ENCODE measurements at places on chromosomes 16 and 17.

- no peak for DNase-seq
These were observed 8.7 kb downstream of the FMNL1 start for GRCh38 chr17:45230410-45230786.

DNA sequence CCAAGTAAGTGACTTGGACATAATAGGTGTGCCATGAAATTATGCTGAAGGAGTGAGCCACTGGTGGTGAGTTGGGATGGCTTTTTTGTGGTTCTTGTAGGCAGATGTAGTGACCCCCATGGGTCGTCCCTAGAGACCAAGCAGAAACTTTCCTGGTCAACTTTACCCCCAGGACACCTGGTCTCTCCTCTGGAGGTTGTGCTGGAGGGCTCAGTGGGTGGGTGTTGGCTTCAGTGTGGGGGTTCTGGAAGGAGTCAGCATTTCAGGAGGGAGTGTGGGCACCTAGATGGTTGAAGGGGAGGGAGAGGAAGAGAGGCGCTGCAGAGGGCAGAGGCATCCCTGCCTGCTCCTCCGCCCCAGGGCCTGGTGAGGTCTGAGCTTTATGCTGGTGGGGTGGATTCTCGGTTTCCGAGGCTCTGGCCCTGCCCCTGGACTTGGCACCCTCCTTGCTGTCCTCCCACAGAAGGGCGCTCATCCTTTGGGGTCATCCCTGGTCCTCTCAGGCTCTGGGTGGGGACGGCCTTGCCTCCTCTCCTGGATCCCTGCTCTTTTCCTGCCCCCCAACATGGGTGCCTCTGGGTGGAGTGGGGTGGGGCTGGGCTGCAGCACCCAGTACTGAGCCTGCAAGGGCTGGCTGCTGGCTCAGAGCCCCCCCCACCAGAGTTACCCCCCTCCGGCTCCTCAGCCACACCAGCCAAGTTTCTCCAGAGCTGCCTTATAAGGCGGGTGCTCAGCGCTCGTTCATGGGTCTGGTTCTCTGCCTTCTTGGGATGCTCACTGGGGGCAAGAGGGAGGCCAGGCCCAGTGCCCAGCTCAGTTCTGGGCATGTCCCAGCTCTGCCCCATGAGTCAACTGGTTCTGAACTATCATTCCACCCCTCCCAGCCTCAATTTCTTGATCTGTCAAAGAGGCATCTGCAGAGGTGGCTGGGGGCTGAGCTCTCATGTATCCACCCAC, 266.8 kb downstream of the SEC14L1 start:
- DNase-seq = no peak

DNA sequence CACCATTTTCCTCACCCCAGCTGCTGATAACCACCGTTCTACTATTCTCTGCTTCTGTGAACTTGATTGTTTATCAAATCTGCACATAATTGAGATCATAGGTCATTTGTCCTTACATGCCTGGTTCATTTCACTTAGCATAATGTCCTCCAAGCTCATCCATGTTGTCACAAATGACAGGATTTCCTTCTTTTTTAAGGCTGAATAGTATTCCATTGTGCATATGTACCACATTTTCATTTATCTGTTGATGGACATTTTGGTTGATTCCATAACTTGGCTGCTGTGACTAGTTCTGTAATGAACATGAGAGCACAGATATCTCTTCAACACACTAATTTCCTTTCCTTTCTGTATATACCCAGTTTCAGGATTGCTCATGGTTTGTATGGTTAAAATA, 225.3 kb upstream of the TBX2 start:
- no peak for DNase-seq

DNA sequence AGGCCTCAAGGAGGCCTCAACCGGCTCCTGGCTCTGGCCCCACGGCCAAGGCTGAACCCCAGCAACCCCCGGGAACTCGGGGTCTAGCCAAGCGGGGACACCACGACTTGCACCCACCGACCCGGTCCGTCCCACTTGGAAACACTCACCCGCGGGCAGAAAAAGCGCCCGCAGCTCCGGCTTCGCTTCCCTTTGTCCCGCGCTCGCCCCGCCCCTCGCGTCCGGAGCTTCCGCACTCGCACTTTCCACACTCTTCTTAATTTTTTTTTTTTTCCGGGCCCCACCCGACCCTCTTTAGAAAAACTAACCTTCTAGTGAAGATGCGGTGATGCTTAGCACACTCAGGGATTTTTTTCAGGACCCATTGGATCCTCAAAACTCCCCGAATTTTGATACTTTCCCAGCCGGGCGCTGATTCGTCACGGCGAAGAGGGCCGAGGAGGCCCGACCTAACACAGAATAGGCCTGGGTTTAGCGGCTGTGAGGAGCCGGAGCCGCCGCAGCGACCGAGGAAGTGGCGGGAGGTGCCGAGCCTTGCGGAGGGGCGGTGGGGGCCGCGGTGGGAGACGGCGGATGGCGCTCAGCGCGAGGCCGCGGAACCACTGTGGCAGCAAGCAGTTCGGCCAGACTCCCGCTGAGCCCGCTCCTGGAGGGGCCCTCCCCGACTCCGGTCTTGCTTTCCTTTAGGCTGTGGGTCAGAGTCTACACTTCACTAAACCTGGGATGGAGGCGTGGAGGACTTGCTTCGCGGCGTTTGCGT, at the start of gene SMARCE1:
TSS of gene SMARCE1 (minus strand) at position 195 of the 760 bp plus-strand sequence. CDS start 2,016 bp downstream, outside the sequence.
- DNase-seq = peak; percentile 76

DNA sequence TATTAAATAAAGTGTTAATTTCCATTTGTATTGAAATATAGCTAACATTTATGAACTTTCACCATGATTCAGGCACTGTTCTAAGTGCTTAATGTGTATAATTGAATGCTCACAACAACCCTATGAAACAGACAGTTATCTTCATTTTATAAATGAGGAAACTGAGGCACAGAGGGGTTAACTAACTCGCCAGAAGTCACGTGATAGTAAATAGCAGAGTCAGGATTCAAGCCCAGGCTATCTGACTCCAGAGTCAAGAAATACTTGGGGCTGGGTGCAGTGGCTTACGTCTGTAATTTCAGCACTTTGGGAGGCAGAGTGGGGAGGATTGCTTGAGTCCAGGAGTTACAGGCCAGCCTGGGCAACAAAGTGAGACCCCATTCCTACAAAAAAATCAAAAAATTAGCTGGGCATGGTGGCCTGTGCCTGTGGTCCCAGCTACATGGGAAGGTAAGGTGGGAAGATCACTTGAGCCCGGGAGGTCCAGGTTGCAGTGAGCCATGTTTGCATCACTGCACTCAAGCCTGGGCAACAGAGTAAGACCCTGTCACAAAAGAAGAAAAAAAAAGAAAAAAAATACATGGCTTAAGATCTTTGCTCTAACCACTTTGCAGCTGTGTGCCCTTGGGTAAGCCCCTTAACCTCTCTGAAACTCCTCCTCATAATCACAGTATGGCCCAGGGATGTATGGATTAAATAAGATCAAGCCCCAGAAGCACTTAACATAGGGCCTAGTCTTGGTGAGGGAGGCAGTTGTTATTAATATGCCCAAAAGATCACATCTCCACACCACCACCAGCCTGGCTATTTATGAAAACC, 29.0 kb downstream of the WSB1 start:
- DNase-seq = no peak

GRCh38 chr16:85819245-85819644, 19.8 kb downstream of the COX4I1 start:
- DNase-seq = peak; percentile 88

DNA sequence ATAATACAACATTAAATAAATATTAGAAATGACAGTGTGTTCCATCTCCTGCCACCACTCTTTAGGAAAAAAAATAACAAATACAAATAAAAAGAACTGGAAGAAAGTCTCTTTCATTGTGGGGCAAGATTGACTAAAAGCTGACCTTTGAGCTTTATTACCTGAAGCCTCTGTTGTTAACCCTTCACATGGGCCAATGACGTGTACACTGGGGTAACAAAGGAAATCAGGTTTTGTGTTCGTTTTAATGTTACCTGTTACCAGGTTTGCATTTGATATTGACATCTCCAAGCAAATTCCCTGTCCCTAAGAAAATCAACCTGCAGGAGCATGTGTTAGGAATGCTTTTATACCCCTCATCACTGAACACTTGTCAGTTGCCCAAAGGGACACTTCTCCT, 39.0 kb downstream of the NLK start:
- DNase-seq = no peak

GRCh38 chr16:86566601-86566965, at the start of gene FOXC2:
TSS of gene FOXC2 (plus strand) at chr16:86566829. CDS start at chr16:86567336, 507 bp downstream.
- peak; percentile 65 for DNase-seq

- DNase-seq = no peak
These were observed 7.2 kb downstream of the EFCAB5 start for GRCh38 chr17:29948448-29949215.

- DNase-seq = no peak
These were observed 18.7 kb upstream of the LGALS9 start for GRCh38 chr17:27612160-27612770.

DNA sequence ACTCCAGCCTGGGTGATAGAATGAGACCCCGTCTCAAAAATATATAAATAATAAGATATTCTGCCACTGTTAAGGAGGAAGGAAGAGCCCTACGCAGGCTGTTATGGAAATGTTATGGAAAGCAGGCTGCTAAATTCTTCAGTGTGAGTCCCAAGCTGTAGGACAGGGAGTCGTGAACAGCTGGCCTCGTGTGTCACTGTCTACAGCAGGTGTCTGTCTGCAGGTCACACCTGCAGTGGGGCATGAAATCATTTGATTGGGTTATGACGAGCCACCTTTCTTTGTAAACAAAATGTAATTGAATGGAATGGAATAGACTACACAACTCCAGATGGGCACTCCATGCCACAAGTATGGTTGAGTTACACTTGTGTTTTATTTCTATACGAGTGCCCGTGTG, 15.6 kb upstream of the LITAF start:
- DNase-seq = no peak

DNA sequence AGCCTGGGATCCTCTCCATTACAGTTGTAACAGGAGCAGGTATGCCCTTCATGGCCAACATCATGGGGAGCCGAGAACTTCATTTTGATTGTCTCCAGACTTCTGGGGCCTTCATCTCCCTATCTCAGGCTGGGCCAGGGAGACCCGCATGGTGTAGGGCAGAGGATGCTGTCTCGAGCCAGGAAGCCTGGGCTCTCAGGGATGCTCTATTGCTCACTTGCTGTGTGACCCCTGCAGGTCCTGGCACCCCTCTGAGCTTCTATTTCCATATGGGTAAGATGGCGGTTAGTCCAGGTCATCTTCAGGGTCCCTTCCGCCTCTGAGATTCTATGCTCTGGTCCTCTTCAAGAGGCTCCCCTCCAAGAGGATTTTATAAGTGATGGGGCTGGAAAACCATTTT, 20.6 kb upstream of the RNF135 start:
- DNase-seq = no peak

DNA sequence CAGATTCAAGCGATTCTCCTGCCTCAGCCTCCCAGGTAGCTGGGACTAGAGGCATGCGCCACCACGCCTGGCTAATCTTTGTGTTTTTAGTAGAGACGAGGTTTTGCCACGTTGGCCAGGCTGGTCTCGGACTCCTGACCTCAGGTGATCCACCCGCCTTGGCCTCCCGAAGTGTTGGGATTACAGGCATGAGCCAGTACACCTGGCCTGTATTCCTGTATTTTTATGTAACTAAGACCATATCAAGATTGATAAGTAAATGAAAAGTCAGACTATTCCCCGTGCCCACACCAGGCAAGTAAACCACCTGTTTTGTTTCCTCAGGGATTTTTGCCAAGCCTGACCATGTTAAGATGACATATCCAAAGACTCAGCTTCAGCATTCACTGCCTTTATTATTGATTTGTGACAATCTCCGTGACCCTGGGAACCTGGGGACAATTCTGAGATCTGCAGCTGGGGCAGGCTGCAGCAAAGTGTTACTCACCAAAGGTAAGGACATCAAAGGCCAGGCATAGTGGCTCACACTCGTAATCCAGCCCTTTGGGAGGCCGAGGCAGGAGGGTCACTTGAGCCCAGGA, 5.6 kb downstream of the MRM3 start:
- DNase-seq = no peak

GRCh38 chr16:21986692-21987246, 14.1 kb downstream of the PDZD9 start:
- no peak for DNase-seq

GRCh38 chr17:17730250-17730935, 49.1 kb downstream of the RAI1 start:
- no peak for DNase-seq

GRCh38 chr17:82838386-82839063, 1.3 kb downstream of the ZNF750 start:
- DNase-seq = no peak

- DNase-seq = no peak
These were observed 6.2 kb downstream of the MAP3K14 start for GRCh38 chr17:45310380-45311324.

- DNase-seq = no peak
These were observed 179.6 kb downstream of the AIPL1 start for GRCh38 chr17:6255322-6255721.

GRCh38 chr17:51251010-51251409, 8.8 kb downstream of the MBTD1 start:
- no peak for DNase-seq

GRCh38 chr17:4530799-4531730, 24.1 kb downstream of the MYBBP1A start:
- DNase-seq = no peak

DNA sequence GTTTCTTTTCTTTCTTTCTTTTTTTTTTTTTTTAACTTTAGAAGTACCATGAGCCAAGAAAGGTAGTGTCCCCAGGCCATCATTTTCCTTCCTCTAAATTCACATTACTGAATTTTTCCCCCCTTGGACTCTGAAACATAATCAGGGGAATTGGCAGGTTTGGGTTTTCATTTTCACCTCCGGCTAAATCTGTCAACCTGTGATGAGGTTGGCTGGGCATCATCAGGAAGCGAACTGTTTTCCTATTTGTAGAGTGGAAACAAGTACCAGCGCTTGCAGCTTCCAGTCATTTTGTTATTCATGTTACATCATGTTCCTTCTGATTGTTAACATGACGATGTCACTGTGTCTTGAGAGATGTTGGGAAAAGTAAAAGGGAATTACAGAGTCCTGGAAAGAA, 641.9 kb upstream of the RBFOX1 start:
- DNase-seq = no peak

- no peak for DNase-seq
These were observed 113.2 kb downstream of the SOX9 start for GRCh38 chr17:72233986-72234385.

DNA sequence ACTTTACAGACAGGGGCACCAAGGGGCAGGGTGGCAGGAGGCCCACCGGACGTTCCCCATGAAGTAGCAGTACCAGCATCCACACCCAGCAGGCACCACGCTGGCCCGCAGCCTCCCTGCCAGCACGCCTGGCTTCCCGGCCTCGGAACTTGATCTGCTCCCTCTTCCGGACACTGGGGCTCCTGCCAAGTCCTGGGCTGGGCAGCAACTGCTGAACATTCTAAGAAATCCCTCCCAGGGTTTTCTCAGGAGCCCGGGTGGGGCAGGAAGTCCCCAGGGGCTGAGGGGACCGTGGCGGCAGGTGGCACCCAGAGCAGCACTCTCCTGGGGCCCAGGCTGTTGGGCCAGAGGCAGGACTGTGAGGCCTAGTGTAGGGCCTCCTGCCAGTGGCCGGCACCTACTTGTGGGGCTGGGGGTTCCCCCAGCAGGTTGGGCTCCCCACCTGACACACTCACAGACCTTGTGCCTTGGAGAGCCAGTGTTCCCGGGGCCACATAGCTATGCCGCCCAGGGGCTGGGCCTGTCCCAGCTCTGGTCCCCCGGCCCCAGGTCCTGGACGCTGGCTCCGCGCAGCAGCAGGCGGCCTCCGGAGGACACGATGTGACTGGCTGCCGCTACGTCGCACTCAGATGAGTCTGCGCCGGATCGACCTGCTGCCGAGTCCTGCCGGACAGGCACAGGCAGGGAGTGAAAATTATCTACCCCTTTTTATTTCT, 86.2 kb upstream of the CBX4 start:
- no peak for DNase-seq
